ENCODE measurements at places on chromosomes 2 and 18.

- no peak for DNase-seq
Observed at GRCh38 chr18:59514203-59514602, 155.1 kb upstream of the LMAN1 start.

DNA sequence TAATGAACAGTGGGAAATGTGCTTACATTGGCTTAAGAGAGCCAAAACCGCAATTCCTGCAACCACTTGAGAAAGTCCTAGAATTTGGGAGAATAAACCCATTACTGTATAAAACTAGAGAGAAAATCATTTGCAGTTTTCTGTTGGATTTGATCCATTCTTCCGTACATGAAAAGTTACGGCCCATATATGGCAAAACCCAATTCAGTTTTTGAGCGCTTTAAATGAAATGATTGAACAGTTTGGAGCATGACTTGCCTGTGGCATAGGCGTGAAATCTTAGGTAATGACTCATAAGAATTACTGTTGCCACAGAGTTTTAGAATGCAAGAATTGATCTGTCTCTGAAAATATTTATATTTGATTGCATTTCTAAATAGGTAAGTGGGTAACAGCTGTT lies 52.0 kb downstream of the PHLPP1 start:
- no peak for DNase-seq

DNA sequence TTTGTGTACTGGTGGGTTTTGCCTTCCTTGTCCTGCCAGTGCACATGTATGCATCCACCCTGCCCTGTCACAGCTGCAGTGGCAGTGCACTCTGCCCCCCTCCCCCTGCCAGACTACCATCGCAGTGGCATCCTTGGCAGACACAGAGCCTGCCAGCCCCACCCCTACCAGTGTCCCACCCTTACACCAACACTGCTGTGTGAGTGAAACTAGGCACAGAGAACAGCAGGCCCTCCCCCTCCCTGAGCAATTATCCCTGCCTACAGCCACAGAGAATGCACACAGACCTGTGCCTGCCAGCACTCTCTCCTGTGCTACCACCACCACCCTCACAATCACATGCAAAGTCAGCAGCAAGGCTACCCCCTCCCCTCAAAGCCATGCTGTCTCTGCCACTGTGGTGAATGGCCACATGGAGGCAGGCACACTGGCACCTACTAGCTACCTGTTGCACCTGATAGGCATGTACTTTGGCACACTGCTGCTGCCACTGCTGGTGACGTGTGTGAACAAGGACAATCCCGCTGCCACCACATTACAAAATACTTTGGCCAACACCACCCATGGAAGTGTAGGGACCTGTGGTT lies 239.8 kb downstream of the CALCRL start:
- no peak for DNase-seq

GRCh38 chr18:55488473-55488872 lies 99.5 kb downstream of the TCF4 start:
- no peak for DNase-seq

DNA sequence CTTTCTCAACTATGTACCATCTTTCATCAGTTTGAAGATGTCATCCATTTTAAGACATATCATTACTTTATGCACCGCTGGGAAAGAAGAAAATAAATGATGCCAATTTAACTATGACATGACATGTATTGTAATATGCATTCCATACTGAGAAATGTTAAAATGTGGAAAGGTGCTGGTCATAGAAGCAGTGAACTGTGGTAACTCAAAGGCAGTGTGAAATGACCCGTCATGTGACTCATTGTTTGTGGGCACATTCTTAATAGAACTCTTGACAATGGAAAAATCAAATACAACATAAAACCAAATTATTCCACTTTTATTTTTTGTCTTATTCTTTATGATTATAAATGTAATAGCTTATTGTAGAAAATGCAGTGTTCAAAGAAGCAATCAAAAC lies 455.0 kb upstream of the ST6GAL2 start:
- DNase-seq: no peak

DNA sequence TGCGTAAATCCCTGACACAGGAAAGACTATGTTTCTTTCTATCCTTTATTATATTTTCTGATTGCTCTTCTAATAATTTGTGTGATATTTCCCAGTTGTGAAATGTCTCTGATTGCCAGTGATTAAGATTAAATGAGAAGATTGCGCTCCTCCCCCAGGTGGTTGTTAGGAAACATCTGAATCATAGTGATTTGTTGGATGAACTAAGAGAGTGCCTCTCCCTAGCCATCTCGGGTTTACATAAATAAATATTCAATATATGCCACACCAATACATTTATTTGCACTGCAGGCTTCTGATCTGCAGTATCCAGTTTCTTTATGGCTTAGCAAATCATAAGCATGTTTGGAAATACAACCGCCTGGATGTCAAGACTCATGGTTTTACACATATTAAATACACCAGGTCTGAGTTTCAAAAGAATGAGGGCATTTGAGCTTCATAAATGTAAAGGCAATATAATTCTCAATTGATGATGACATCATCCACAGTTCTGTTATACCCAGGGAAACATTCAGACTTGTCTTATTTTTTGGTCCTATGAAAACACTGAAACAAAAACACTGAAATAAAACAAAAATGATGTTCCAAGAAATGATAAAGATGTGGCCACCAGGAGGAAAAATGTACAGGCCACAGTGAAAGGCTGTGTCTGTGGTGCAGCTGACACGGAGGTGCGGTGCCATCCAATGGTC lies 826.7 kb upstream of the ACVR2A start:
- no peak for DNase-seq

DNA sequence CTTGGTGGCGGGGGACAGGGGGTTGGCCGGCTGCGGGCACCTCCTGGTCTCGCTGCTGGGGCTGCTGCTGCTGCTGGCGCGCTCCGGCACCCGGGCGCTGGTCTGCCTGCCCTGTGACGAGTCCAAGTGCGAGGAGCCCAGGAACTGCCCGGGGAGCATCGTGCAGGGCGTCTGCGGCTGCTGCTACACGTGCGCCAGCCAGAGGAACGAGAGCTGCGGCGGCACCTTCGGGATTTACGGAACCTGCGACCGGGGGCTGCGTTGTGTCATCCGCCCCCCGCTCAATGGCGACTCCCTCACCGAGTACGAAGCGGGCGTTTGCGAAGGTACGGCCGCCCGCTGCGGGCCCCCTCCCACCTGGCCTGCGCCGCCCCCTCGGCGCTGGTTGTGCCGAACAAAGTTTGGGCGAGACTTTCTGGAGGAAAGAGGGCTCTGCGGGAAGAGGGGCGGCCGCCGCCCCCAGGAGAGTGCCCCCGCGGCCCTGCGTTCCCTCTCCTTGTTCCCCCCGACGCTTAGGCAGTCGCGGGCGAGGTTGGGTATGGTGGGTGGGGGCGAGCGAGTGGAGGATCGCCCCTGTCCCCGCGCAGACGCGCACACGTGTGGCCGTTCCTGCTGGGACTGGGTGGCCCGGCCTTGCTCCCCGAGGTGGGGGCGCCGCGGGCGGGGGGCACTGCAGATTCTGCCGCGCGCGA lies 866 bp downstream of the CRIM1 start:
- DNase-seq: no peak

GRCh38 chr2:119333360-119333759 lies 33.3 kb downstream of the C2orf76 start:
- no peak for DNase-seq

DNA sequence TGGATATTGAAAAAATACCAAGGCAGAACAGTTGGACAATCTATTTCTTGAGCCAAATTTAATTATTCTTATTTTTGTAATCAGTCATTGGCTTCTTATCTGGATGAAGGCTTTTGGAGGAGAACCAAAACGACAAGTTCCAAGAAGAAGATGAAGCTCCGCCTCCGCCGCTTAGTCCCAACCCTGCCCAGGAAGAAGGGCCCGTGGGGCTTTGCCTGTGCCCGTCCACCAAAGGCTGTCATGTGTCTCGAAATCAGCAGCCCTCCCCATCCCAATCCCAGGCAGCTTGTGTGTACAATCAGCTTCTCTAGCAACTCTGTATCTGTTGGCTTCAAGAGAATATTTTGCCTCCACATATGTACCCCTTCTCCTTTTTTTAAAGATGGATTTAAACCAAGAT lies 24.6 kb downstream of the PTRHD1 start:
- DNase-seq: no peak

- no peak for DNase-seq
Observed at GRCh38 chr2:830419-831224, 120.0 kb upstream of the SNTG2 start.

DNA sequence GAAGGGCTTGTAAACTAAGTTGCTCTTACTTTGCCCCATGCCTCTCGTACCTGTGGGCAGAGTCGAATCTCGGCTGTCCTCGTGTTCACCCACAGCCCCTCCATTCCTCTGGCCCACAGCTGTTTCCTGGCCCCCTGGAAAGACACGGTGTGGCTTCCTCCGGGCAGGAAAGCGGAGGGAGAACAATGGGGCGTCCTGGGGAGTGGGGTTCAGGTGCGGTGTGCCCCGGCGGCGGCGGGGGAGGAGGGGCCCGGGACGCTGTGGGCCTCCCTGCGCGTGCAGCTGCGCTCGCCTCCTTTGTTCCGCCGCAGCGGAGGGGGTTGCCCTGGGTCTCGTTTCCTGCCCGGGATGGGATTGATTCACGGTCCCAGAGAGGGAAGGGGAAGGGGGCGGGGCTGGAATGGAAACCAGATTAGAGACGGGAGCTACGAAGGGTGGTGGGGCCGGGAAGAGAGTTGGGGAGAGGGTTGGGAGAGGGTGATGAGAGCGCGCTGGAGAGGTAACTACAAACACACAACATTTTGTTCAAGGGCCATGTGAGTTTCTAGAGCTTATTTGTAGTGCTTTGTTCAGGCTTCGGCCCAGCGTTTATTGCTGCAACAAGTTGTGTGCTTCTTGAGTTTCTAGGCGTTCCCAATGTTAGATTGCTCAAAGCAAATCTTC lies 796 bp downstream of the MYO1B start:
- no peak for DNase-seq

- DNase-seq: no peak
Observed at GRCh38 chr2:195300631-195301030, 356.4 kb upstream of the SLC39A10 start.

- no peak for DNase-seq
Observed at GRCh38 chr2:3291750-3292149, 85.9 kb downstream of the EIPR1 start.

DNA sequence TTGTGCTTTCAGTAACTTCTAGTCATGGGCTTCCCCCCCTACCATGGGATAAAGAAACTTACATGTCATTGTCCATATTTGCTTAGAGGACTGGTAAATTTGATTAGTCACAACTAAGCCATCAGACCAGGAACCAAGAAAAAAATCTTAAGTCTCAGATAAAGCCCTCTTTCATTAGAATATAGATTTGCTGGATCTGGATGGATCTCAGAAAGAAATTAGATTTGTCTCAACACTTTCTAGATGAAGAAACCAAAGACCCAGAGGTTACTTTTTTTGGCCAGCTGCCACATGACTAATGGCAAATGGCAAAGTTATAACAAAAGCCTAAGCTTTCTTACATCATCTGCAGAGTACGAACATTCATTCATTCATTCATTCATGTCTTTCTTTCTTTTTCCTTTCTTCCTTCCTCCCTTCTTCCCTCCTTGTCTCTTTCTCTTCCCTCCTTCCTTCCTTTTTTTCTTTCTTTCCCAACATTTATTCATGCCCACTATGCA lies 60.2 kb downstream of the CDCA7 start:
- DNase-seq: no peak

GRCh38 chr18:49279041-49279440 lies 181.4 kb downstream of the DYM start:
- no peak for DNase-seq

DNA sequence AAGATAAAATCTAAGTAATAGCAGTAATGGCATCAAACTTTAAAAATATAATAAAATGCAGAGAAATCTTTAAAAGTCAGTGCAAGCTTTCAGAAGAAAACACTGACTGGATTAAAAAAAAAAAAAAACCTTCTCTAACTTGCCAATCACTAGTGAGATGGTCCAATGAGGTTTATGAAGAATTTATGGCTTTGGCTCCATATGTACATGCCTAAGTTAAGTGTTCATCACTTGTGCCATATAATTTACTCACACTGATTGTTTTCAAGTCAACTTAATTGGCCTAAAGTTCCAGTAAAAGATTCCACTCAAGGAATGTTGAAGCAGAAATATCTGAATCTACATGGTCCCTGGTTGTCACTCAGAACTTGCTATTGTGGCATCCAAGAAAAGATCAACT lies 40.7 kb upstream of the RAB27B start:
- DNase-seq: no peak

DNA sequence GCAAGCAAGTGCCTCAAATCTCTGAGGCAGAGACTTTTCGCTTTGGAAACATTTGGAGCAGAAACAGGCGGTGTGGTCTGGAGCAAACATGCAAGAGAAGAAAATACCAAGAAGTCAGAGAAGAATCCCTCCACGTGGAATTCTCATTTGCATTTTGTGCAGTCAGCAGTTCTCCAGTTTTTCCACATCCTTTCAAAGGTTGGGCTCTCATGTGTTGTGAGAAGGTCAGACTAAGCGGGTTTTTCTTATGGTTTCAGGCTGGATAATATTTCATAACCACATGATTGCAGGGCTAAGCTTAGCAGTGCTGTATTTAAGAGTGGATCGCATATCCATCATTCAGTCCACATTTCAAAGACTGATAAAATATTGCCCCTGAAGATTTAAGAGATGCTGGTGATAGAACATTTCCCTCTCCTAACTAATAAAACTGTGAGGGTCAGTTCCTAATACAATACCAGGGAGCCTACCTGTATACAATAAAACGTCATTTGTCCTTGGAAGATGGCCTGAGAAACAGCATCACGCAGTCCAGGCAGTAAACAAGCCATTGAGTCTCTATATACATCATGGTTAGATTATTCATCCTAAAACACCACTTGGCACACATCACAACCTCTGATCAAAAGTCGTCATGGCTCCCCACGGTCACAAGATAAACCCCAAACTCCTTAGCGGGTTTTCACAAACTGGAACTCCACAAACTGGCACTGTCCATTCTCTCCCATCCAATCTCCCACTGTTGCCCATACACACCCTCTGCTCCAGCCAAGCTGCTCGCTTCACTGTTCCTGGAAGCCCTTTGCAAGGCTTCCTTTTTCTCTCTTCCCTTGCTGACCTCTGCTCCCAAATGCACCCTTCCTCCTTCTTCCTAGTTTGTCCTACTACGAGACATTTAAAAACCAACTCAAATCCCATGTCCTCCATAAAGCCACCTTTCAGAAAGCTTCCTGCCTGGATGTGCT lies 31.5 kb downstream of the ANKRD44 start:
- no peak for DNase-seq

GRCh38 chr2:65329525-65329924 lies 101.9 kb downstream of the ACTR2 start:
- DNase-seq: no peak

DNA sequence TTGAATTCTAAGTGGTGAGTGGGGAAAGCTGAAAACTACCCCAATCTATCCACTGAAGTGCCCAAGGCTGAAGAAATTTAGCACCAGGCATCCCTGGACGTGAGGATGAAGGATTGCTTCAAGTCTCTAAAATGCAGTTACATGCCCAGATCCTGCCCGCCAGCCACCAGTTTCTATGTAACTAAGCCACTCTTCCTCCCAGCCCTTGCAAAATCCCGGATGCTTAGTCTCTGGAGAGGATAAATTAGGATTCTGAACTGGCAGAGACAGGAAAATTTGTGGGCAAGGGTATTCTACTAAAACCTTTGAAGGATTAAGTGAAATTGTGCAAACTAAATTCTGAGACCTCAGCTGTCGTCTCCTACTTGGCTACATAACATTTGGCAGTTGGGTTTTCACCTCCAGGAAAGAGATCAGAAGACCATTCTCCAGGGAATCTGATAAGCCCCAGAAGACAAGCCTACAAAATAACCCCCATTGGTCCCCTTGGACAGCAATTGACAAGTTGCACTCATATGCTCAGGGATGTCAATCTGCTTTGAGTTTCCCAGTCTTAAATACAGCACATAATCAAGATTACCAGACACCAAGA lies 93.9 kb upstream of the CD226 start:
- DNase-seq: no peak

All from HFF-Myc (cell line).